Activated naive CD4-positive, alpha-beta T cell treated with anti-CD3 and anti-CD28 coated beads, Interleukin-2, amount 10 ng/mL, durations not matched to agents 7 days and 5 days (primary cell): ENCODE measurements at places on chromosomes 2 and 18.

DNA sequence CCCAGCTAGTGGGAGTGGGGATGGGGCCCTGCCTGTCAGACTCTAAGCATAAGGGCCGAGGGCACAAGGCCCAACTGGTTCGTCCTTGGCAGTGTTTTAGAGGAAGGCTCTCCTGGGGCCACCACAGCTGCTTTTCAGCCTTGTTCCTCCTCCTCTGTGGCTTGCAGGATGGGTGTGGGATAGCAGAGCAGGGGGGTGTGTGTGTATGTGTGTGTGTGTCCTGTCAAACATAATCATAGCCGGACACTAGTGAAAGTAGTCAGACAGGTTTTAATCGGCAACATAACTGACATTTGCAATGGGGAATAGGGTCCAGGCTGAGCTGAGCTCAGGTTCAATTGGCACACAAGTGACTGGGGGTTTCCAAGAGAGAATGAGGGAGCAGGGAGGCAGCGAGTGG, 114.2 kb downstream of the SEPTIN10 start:
- no peak for DNase-seq

GRCh38 chr2:224655006-224655537, 61.1 kb downstream of the CCDC195 start:
- no peak for DNase-seq

- DNase-seq = no peak
Measured at GRCh38 chr18:32669549-32670165, 103.2 kb downstream of the KLHL14 start.

DNA sequence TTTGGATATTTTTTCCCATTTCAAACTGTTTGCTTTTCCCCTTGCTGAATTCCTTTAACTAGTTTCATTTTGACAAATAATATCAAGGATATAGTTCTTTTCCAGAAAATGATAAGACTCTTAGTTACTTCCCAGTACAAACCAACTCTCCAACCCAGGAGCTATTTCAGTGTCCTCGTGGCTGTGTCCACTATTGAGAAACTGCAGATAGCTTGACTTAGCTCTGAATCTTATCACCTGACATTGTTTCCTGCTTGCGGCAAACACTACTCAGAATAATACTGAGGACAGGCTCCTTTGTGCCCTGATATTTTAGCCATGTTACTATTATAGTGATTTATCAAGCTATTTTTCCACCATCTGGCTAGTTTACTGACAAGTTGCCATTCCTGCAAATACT, 74.6 kb downstream of the KLF7 start:
- no peak for DNase-seq

DNA sequence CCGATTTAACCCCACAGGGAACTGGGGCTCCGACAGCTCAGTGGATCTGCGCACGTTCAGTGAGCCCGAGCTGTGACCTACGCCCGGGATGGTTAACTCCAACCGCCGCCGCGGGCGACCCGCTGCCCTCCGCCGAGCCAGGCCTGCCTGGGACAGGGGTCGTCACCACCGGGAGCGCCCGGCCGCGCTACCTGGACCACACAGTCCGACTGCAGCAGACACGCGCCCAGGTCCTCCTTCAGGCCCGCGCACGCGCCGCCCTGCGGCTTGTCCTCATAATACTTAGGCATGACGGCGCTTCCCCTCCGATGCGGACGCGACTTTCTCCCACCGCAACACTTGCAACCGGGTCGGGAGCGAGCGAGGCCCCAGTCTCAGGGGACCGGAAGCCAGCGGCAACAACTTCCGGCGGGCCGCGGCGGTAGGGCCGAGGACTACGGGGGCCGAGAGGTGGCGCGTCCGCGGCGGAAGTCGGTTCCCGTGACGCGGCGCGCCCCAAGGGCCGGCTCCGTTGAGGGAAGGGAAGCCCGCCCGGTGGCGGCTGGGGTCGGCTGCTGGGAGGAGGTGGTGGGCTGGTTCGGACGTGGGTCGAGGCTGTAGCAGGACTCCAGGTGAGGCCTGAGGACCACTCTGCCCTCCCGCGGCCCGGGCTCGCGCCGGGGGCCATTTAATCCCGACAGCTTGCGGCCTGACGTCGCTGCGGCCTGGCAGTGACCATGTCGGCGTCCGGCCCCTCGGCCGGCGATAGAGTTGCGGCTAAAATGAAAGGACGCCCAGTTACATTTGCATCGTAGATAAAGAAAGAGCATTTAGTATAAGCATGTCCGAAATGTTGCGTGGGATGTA, at the start of the genes COA5 and UNC50:
Gene COA5 (minus strand): TSS at position 397 of the 846 bp plus-strand sequence. CDS start 107 bp downstream, at position 290.
Gene UNC50 (plus strand): TSS at position 474 of the 846 bp plus-strand sequence. CDS start 1,171 bp downstream, outside the sequence.
- peak; percentile 94 for DNase-seq

DNA sequence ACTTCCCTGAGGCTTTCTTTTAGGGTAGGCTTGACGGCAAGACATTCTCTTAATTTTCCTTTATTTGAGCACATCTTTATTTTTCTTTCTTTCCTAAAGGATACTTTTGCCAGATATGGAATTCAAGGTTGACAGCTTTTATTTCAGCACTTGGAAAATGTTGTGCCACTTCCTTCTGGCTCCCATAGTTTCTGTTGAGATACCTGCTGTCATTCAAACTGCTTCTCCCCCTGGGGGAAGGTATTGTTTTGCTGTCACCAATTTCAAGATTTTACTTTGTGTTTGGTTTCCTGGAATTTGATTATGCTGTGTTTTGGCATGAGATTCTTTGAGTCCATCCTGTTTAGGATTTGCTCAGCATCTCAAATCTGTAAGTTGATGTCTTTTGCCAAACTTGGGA, 39.1 kb upstream of the TWIST2 start:
- DNase-seq = no peak

GRCh38 chr2:5173876-5174535, 518.2 kb upstream of the SOX11 start:
- DNase-seq = no peak

GRCh38 chr2:76197842-76198448, 487.2 kb upstream of the GCFC2 start:
- peak; percentile 49 for DNase-seq

DNA sequence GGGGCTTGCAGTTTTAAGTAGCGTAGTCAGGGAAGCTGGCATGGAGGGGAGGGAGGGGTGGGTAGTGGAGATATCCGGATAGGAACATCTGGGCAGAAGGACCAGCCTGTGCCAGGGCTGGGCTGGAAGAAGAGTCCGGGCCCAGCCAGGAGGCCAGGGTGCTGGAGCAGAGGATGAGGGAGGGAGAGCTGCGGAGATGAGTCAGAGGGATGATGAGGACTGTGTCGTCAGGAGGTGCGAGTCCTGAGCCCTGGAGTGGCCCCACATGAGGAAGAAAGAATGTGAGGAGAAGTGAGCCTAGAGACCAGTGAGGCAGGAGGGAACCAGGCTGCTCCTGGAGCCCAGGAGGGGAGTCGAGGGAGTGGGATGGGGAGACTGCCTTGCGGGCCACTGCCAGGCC, 82.4 kb downstream of the CTIF start:
- no peak for DNase-seq

DNA sequence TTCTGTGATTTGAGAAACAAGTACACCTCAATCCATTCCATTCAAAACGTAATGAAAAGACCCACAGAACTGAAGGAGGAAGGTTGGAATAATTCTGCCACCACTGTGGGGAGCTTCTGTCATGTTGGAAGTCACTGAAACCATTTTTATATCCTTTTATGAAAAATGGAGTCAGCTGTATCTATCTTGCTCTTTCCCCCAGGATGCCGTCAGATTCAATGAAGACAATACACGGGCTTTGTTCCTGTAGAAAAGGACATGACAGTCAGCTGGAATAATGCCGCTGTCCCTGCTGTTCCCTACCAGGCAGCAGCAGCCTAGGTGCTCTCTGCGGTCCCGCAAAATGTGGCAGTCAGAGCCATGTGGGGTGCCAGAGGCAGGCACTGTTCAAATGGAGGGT, 52.5 kb upstream of the APCDD1 start:
- DNase-seq = no peak

DNA sequence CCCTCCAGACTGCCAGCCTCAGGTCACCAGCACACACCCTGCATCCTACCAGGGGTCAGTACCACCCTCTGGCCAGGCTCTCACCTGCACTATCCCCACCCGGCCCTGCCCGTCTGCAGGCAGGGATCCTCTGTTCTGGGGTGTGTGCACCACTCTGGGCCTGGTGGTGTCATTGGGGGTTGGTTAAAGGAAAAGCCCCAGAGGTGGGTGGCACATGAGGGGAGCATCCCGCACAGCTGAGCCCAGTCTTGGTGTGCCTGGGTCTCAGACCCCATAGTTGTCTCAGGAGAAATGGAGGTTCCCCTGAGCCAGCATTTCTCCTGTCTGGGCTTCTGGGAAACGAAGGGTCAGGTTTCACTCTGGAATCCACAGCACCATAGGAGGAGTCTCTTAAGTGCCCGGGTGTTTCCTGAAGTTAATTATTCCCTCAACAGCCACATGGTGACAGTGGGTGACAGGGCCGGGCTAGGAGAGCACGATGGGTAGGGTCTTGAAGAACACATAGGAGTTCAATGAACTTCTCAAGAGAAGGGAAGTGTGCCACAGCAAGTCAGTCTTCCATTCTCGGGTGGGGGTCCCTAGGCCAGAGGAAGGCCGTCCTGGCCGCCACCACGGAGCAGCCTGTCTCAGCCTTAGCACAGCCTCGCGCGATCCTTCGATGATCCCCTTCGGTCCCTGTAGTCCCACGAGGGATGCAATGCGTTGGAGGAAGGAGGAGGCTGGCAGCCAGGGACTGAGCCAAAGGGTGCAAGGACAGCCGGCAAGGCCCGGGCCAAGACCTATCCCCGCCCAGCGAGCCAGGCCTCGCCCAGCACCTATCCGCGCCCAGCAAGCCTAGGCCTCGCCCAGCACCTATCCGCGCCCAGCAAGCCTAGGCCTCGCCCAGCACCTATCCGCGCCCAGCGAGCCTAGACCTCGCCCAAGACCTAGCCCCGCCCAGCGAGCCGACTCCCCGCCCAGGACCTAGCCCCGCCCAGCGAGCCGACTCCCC, 1.1 kb upstream of the FARP2 start:
- peak; percentile 66 for DNase-seq

DNA sequence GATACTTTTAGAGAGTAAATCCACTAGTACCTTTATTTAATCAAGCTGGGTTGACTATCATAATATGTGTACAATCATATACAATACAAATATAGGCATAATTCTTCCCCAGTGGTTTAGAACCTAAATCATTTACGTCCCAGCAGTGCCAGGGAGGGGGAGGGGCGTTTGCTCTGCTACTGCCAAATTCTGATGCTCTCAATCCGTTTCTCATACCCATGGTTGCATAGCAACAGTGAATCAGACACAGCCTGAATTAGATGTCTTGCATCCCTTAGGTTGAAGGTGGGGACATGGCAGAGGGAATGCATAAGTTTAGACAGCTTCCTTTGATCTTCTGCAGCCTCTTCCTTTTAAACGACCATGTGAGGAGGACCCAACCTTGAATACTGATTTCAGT, 135.4 kb downstream of the ABCA12 start:
- no peak for DNase-seq

GRCh38 chr2:99403524-99403923, 66.3 kb downstream of the EIF5B start:
- DNase-seq = no peak

GRCh38 chr18:48975120-48975816, 24.5 kb upstream of the SMAD7 start:
- DNase-seq = no peak

DNA sequence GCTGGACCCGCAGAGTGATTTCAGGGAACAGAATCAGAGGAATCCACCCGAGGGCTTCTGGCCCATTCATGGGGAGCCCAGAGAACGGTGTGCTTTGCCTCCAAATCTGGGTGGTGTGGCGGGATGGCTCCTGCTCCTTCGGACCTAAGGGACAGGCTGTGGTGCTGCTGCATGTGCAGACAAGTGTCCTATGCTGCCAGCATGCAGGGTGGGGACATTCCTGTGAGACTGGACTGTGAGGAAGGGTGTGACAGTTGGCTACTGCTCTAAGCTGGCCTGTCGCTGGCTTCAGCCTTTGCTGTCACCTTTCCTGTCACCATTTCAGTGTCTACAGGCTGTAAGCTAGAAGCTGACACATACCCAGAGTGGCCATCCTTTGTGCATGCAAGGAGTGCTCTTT, 2.9 kb upstream of the SLC4A3 start:
- no peak for DNase-seq

GRCh38 chr18:10439898-10440297, 14.5 kb upstream of the APCDD1 start:
- no peak for DNase-seq

DNA sequence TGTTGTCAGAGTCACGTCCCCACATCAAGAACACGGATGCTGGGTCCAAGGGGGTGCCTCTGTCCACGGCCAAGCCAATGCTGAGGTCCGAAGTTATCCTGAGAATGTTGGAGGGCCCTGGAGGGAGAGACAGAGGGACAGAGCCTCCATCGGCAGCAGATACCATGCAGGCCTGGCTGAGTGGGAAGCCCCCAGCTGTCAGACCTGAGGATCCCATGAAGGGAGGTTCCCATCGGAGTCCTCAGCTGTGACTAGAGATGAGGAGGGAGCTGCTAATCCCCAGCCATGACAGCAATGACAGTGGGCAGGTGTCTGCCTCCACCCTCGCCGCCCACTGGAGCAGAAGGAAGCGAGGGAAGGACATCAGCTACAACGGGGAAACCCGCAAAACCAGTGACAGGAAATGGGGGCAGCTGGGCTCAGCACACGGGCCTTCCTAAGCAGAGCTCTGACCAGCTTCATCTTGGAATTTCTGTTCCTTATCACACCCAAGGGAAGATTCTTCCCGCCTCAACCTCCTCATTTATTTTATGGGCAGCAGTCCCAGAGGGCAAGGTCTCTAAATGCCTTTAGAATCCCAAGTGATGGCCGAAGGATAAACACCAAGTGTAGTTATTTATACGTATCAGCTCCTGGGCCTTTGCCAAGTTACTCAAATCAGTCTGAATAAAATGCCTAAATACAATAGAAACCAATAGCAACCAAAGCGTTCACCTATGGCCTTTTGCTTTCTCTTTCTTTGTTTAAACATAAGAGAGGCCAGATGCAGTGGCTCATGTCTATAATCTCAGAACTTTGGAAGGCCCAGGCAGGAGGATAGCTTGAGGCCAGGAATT, 32.2 kb downstream of the FAM178B start:
- peak; percentile 34 for DNase-seq

DNA sequence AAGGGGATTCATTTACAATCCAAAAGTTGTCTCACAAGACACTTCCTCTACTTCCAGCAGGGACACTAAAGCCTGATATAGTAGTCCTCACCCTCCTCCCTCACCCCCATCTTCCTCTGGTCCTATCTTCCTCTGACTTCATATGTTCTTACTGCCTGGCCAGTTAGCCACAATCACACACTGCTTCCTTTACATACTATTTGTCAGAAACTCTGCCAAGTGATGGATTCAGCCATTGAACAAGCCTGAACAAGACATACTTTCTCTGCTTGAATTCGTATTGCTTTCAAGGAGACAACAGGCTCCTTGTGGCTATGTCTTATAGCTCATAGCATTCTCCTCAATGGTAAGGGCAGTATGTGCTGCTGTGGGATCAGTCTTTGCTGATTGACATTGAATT, 672.2 kb downstream of the BCL11A start:
- no peak for DNase-seq

DNA sequence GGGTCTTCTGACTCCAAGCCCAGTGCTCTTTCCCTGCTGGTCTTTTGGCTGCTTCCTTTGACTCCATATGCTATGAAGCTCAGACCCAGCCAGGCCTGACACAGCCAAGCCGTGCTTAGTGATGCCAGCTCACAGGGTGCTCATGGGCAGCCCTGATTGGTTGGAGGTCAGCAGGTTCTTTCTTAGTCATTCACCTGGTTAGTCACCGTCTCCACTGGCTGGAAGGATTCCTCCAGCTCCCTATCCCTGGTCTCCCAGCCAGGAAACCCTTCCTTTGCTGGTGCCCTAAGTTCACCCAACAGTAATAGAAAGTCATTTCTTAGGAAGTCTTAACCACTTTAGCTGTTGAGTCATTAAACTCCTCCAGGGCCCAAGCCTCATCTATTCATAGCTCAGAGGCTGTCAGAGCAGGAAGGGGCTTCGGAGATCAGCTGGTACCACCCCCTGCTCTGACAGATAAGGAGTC, 3.9 kb downstream of the KCNK3 start:
- DNase-seq = no peak

- no peak for DNase-seq
Measured at GRCh38 chr18:46449033-46449432, 208.0 kb downstream of the LOXHD1 start.
